Left ventricle myocardium superior (tissue), 1 donor: ENCODE measurements at places on chromosomes 12 and 14. TPM values are rescaled to one million over a fixed set of nuclear protein-coding genes. Genes with fewer than 3 reads are reported as not detected.

The KCNA1 gene
- not detected for total RNA-seq

The P2RX2 gene
- not detected for total RNA-seq

The HOXC10 gene
- not detected for total RNA-seq

The PSMA6 gene
- total RNA-seq = 185 TPM

GRCh38 chr14:83814896-83815295, 1715.0 kb upstream of the FLRT2 start:
- no peak for DNase-seq

- DNase-seq = no peak
These were observed 66.3 kb downstream of the TBX5 start for GRCh38 chr12:114339626-114340025.

DNA sequence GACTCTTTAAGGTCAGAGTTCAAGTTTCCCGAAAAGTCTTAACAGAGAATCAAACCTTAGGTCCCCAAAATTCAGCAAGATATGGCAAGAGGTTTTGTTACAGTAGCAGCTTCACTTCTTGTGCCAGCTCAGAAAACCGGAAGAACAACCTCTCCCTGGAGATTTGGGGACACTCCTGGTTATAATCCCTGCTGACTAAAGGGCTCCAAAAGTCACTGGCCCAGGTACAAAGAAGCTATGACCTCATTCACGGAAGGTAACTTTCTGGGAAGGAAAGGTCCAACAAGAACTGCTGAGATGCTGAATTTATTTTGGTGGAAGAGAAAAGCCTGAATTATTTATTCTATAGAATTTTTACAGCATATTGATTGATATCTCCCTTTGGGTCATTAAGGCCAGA, 55.6 kb upstream of the DIO2 start:
- no peak for DNase-seq

GRCh38 chr14:37678916-37679315, 83.5 kb downstream of the TTC6 start:
- no peak for DNase-seq

DNA sequence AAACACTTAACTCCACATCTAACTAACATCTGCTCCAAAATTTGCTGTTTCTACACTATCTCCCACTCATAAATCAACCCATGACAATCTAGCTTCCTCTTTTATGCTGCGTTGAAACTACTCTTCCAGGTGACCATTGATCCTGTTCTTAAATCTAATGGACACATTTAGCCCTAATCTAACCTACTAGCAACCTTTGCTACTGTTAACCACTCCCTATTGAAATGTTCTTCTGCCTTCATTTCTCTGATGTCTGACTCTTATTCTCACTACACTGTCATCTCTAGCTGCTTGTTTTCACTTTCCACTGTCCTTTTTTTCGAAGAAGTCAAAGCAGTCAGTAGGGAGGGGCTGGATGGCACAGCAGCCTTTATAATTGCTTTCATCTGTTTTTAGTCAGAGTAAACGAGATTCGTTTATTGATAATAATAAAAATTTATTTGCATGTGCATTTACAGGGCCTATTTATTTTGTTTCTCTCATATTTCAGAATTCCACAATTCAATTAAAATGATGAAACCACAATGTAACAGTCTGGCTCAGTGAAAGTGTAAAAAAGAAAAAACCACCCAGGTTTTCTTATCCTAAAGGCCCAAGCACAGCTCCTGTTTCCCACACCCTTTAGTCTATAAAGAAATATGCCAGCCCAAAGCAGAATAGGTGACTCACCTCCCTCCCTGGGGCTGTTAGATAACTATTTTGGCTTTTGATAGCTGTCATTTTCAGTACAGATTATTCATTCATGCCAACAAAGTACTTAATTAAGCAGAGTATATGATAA, 44.9 kb downstream of the ATP2B1 start:
- no peak for DNase-seq

DNA sequence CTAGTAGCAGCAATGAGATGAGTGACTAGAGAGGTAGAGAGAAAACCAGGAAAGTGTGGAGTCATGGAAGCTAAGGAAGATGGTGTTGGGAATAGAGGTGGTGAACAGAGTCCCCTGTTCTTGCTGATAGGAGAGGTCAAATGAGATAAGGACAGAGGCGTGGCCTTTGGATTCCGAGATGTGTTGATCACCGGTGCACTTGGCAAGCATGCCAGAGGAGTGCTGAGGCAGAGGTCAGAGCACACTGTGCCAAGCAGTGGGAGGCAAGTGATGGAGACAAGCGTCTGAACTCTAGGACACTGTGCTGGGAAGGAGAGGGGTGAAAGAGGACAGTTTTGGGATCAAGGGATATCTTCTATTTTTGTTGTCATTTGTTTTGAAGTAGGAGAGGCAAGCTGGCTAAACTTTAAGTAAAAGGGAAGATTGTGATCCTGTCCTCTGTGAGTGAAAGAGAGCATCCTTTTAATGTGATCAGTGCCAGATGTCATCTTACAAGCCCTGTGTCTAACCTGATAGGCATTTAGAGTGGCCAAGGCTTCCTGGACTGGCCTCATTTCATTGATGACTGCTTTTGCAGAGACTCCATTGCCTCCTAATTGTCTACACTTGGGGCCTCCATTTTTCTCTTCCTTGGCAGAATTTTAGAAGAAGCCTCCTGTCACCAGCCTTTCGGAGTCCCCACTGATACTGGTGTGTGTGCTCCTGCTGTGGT, 336.4 kb downstream of the CACNA1C start:
- DNase-seq = no peak

DNA sequence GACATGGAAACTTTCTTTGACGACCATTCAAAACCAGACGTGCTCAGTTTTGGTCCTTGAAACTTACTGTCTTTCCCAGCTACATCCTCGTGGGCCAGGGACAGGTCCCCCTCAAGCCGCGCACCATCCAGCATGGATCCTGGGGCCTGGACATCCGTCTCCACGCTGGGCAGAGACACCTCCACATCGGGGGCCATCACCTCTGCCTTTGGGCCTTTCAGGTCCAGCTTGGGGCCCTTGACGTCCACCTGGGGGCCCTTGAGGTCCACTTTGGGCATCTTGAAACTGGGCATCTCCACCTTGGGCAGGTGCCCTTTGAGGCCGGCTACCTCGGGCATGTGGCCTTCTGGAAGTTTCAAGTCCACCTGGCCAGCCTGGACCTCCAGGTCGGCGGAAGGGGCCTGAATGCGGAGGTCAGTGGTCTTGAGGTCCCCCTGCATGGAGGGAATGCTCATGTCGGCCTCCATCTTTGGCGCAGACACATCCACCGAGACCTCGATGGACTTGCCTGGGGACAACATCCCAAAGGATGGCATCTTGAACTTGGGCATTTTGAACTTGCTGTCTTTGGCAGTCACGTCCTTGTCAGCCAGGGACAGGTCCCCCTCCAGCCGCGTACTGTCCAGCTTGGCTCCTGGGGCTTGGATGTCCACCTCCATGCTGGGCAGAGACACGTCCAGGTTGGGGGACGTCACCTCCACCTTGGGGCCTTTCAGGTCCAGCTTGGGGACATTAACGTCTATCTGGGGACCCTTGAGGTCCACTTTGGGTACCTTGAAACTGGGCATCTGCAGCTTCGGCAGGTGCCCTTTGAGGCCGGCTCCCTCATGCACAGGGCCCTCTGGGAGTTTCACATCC, 17.1 kb downstream of the PLD4 start:
- DNase-seq = no peak

GRCh38 chr14:67570453-67570852, 29.6 kb downstream of the PIGH start:
- no peak for DNase-seq

- no peak for DNase-seq
These were observed 101.8 kb downstream of the PLXNC1 start for GRCh38 chr12:94250130-94250529.

DNA sequence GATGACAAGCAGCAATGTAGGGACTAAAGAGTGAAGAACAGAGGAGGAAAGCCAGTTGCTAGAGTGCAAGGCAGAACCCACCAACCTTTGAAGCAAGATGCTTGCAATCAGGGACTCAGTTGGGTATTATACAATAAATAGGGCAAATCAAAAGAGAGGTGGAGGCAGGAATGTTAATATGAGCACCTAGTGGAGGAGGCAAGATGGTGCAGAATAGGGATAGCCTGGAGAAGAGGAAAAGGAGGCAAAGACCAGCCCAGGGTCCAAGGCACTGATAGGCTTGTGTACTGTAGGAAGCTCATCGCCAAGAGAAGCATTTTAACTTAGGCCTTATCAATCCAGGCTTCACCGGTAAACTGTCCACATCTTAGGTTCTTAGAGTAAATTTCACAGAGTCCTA, 137.2 kb downstream of the ARMH4 start:
- no peak for DNase-seq

- DNase-seq = no peak
These were observed 63.9 kb upstream of the PTGR2 start for GRCh38 chr14:73787486-73788316.

DNA sequence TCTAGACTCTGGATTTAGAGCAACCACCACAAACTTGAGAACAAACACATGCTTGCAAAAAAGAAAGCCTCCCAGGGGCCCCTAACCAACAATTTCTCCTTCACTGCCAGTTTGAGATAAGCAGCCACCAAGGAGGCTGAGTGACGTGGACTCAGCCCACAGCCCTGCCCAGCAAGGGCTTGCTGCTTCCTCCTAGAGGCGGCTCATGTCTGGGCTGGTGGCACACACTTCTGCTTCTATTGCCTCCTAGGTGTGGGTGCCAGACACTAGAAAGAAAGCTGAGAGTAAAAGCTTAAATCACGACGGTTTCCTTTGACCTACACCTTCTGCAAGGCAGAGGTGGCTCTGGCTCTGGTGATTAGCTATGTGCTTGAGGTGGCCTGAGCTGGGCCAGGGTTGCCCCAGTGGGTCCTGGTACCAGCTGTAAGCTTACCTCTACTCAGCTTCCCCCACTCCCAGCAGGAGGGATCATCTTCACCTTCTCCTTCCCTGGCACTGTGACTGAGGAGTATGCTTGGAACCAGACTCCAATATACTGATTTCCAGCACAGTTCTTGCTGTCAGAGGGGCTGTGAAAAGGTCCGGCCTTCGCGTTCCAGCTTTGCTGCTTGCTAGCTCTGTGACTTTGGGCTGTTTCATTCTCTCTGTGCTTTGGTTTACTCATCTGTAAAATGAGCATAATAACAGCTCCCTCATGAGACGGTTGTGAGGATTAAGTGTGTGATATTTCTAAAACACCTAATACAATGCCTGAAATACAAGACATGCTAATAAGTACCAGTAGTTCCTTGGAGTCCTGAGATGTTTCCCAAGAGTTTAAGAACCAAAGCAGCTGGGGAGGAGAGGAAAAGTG, 89.7 kb upstream of the PARP11 start:
- DNase-seq = peak; percentile 30

DNA sequence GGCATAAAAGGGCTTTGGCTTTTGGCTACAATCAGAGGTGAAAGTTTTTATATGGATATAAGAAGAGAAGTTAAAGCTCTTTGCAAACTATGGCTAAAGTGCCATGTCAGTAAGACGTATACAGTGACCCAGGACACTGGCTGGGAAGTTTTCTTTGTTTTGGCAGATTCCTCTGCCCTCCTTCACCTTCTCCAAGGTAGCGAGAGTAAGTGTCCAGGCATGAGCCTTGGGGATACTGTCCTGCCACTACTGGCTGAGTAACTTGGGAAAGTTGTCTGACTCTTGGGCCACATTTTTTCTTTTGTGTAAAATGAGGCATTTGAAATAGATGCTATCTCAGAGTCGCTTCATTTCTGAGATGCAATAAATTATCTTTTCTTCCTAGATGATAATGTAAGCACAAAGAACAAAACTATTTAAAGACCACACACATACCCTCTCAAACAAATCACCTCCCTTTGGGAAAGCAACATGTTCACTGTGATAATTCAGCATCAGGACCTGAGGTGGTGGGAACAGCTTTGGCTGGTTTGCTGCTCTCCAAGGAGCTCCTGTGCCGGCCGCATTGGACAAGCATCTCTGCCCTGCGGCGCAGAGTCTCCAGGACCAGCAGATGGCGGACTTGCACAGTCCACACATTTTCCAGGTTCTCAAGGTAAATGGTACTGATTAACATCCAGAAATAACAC, 106.3 kb downstream of the PTCSC3 start:
- DNase-seq = peak; percentile 49

- DNase-seq = no peak
These were observed 68.9 kb downstream of the NCOR2 start for GRCh38 chr12:124498275-124499189.

GRCh38 chr12:102757154-102757881, 159.7 kb downstream of the PAH start:
- peak; percentile 74 for DNase-seq

- no peak for DNase-seq
These were observed 12.3 kb upstream of the APOF start for GRCh38 chr12:56374726-56375597.

DNA sequence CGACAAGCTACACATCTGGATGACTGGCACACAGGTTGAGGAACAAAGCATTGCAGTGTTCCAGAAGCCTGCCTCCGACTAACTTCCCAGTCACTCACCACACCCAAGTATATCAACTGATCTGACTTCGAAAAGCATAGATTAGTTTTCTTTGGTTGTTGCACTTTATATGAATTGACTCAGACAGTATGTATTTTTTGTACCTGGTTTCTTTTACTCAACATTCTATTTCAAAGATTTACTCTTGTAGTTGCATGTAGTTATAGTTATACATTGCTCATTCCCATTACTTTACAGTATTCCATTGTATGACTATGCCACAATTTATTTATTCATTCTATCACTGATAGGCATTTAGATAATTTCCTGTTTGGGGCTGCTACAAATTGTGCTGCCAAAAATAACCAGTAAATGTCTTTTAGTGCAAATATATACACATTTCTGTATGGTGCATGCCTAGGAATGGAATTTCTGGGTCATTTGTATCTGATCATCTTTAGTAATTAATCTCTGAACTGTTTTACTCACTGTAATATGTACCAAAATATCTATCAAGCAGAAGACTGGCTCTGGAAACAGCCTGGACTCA, 17.8 kb downstream of the PLCZ1 start:
- DNase-seq = no peak

- DNase-seq = no peak
These were observed 39.5 kb upstream of the LRRK2 start for GRCh38 chr12:40185303-40185693.

DNA sequence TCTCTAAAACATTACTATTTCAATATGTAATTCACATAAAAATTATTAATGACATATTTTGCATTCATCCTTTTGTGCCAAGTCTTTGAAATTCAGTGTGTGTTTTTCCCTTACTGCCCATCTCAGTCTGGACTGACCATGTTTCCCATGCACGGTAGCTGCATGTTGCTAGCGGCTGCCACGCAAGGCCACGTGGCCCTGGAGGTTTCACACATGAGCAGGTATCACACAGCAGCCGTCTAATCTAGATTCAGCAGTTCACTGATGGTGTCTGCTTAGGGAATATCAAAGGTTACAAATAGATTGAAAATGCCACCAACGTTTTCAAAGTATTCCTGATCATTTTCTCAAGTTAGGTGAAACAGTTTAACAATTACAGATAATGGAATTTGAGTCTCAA, 234.8 kb upstream of the FKBP4 start:
- DNase-seq = no peak
